Karpas-422 (cell line): ENCODE measurements at places on chromosomes 3 and 15.

DNA sequence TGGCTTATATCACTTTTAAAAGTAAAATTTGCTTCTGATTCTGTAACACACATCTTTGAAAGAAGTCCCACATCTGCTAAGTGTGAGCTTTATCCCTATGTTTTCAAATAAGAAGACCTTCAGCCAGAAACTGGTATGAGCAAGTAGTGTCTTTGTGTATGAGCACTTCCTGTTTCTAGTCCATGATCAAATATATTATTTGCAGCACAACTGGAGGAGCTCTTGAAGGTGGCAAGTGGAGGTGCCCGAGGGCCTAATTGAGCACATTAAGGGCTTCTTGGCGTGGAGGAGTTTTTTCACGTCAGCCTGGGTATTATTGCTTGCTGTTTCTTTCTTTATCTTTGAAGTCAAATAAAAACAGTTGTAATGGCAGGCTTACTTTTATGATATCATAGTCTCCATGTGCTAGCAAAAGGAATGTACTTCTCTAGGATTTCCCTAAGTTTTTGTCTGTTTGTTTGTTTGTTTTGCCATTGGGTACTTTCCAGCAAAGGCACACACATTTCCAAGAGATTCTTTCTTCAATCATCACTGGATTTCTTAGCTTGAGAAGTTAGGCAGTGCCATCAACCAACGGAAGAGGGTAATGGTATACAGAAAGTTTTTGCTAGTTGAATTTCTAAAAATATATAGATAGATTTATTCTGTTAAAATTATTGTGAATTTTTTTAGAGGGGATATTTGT is 68.1 kb downstream of the MEIS2 start:
- no peak overlapping the region for H3K27ac ChIP-seq
- peaks cover 11% of the 10 kb centered on the region for H3K36me3 ChIP-seq
- DNase-seq, result no peak
- peaks cover 49% of the 10 kb centered on the region for H3K4me1 ChIP-seq

GRCh38 chr3:5053021-5053831 is 68.9 kb upstream of the ARL8B start:
- H3K27ac ChIP-seq, result no peak overlapping the region
- no peak overlapping the region for H3K4me3 ChIP-seq
- no peaks in the 10 kb centered on the region for H3K36me3 ChIP-seq
- H3K27me3 ChIP-seq, result no peaks in the 10 kb centered on the region

- no peak overlapping the region for H3K4me3 ChIP-seq
- H3K4me1 ChIP-seq, result no peaks in the 10 kb centered on the region
- no peak overlapping the region for H3K27ac ChIP-seq
- no peaks in the 10 kb centered on the region for H3K27me3 ChIP-seq
- DNase-seq, result peak; percentile 16
Observed at GRCh38 chr3:18282507-18282906, 142.6 kb downstream of the SATB1 start.

GRCh38 chr3:181457190-181457589 is 254.5 kb upstream of the SOX2 start:
- no peak overlapping the region for H3K27ac ChIP-seq
- H3K4me3 ChIP-seq, result no peak overlapping the region
- no peaks in the 10 kb centered on the region for H3K4me1 ChIP-seq

- no peak for DNase-seq
- H3K4me3 ChIP-seq, result no peak overlapping the region
- H3K27ac ChIP-seq, result no peak overlapping the region
- H3K4me1 ChIP-seq, result no peaks in the 10 kb centered on the region
- H3K27me3 ChIP-seq, result no peaks in the 10 kb centered on the region
Observed at GRCh38 chr15:93523481-93523880, 434.5 kb upstream of the RGMA start.

DNA sequence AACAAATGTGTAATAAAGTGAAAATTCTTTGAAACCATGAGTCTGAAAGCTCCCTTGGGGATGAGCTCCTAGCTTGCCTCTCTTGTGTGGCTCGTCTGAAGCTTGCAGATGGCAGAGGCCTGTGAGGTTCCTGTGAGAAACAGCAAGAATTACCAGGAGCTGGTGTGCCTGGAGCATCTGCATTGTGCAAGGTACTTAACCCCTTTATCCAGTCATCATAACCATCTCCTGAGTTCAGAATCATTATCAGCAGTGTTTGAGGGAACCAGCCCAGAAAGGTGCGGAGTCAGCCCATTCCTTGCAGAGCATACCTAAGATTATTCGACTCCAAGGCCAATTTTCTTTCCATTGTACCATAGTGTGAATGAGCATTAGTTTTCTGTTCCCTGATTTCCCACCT is 51.7 kb upstream of the TRA2B start:
- H3K27ac ChIP-seq, result peak overlapping the region; percentile 84
- peaks cover 31% of the 10 kb centered on the region for H3K4me1 ChIP-seq

- no peak overlapping the region for H3K27ac ChIP-seq
- no peak for DNase-seq
- no peaks in the 10 kb centered on the region for H3K36me3 ChIP-seq
- H3K27me3 ChIP-seq, result no peaks in the 10 kb centered on the region
Observed at GRCh38 chr3:82378392-82378791, 616.9 kb upstream of the GBE1 start.

DNA sequence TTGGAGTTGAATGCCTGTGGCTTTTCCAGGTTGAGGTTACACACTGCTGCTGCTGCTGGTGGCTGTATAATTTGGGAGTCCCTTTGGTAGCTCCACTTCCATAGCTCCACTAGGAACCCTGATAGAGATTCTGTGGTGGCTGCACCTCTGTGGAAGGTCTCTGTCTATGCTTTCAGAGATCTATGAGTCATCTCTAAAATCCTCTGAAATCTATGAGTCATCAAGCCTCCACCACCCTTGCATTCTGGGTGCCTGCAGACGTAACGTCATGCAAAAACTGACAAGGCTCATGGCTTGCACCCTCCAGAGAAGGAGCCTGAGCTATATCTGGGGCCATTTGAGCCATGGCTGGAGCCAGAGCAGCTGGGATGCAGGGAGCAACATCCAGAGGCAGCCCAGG is 1037.0 kb upstream of the CFAP20DC start:
- H3K36me3 ChIP-seq, result no peaks in the 10 kb centered on the region
- H3K27me3 ChIP-seq, result no peaks in the 10 kb centered on the region
- H3K4me3 ChIP-seq, result no peak overlapping the region
- H3K4me1 ChIP-seq, result no peaks in the 10 kb centered on the region
- H3K27ac ChIP-seq, result no peak overlapping the region

GRCh38 chr3:16546186-16547010 is 32.9 kb upstream of the RFTN1 start:
- H3K27ac ChIP-seq, result no peak overlapping the region
- DNase-seq, result no peak
- no peaks in the 10 kb centered on the region for H3K27me3 ChIP-seq
- H3K4me1 ChIP-seq, result peaks cover 14% of the 10 kb centered on the region
- no peaks in the 10 kb centered on the region for H3K36me3 ChIP-seq

- no peak for DNase-seq
- H3K4me3 ChIP-seq, result no peak overlapping the region
- no peaks in the 10 kb centered on the region for H3K36me3 ChIP-seq
- no peak overlapping the region for H3K27ac ChIP-seq
- H3K27me3 ChIP-seq, result no peaks in the 10 kb centered on the region
Observed at GRCh38 chr3:12356996-12357395, 68.1 kb downstream of the PPARG start.

DNA sequence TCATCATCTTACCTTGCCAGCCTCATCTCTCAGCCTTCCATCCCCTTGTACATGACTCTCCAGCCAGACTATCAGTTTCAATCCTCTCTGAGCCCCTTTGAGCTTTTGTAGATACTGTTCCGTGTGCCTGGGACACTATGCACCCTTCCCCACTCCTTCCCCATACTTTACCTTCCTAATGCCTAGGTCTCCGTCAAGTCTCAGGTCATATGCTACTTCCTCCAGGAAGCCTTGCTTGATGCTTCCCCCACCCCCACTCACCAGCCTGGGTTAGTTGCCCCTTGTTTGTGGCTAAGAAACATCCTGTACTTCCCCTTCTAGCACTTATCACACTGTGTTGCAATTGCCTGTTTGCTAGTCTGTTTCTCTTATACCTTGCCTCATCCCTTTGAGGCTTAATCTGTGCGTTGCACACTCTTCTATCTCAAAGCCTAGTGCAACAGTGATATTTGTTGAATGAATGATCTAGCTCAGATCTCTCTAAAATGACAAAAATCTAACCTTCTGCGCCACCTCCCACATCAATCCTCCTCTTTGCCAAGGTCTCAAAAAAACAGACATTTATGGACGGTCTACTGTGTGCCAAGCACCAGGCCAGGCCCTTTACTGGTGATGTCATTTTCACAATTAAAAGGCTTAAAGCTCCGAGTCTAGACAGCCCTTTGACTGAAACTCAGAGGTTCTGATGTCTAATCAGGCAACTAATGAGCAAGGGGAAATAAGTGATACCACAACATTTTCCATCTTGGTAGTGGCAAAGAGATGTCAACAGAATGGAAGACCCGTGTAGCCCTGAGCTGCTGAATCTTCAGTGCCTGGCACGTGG is 6.5 kb upstream of the USP3 start:
- H3K36me3 ChIP-seq, result no peaks in the 10 kb centered on the region

DNA sequence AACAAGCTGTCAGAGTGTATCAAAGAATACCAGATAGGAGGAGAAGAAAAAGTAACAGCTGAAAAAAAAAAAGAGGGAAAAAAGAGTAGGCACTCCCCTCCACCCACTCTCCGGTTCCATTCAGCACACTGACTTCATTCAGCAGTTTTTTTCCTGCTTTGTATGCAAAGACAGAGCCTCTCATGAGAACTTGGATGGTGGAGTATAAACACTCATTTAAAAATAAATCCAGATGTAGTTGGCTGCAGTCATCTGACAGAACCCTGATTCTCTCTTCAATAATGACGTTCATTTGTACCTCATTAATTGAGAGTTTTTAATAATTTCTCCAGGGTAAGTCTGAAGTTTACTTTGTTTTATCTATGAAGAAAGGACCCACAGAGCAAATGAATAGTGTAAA is 81.0 kb downstream of the TMEM108 start:
- H3K36me3 ChIP-seq, result no peaks in the 10 kb centered on the region
- DNase-seq, result no peak
- no peaks in the 10 kb centered on the region for H3K4me1 ChIP-seq
- no peak overlapping the region for H3K27ac ChIP-seq

DNA sequence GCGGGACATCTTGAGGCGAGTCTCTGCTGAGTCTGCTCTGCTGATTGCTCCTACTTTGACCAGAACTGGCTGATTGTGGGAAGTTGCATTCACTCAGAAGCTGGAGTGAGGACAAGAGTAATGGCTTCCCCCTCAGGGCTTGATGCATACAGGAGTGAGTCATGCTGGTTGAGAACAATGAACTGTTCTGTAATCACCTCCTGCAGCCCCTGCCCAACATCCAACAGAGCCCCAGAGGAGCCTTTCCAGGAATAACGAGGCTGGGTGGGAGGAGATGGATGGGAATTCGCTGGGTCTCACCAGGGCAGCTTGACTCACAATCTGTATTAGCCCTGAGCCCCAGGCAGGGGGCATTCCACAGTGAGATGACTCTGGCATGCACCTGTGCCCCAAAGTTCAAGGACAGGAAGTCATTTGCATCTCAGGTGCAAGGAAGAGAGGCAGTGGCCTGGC is 85.0 kb downstream of the RAB11A start:
- H3K4me1 ChIP-seq, result peaks cover 5% of the 10 kb centered on the region
- no peak overlapping the region for H3K4me3 ChIP-seq
- H3K27me3 ChIP-seq, result no peaks in the 10 kb centered on the region
- no peak for DNase-seq

- no peak overlapping the region for H3K27ac ChIP-seq
- no peak overlapping the region for H3K4me3 ChIP-seq
- H3K27me3 ChIP-seq, result no peaks in the 10 kb centered on the region
- no peak for DNase-seq
Observed at GRCh38 chr3:107685383-107685782, 162.6 kb downstream of the BBX start.

DNA sequence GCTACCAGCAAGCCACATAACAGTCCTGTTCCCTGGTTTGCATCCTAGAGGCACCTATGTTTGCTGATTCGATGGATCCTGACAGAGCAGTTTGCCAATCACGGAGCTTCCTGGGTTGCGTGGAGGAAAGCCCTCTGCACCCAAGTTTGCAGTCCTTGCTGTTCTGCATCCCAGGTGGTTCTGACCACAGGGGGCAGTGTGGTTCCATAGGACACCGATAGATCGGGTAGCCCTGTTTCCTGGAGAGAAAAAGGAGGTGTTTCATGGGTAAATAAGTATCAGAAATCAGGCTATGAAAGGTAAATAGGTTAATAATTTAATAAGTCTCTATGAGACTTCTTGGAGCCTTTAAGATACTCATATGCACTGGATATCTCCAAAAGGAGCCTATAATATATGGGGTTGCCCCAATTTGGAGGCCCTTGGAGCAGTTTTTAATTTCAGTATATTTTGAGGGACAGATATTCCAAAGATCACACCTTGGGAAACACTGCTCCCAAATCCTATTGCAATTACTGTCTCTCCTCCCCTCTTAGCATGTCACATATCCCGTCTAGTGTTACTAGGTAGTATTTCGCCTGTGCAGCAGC is 194.6 kb upstream of the TPM1 start:
- no peaks in the 10 kb centered on the region for H3K36me3 ChIP-seq
- no peak overlapping the region for H3K27ac ChIP-seq
- H3K4me3 ChIP-seq, result no peak overlapping the region
- no peaks in the 10 kb centered on the region for H3K4me1 ChIP-seq

DNA sequence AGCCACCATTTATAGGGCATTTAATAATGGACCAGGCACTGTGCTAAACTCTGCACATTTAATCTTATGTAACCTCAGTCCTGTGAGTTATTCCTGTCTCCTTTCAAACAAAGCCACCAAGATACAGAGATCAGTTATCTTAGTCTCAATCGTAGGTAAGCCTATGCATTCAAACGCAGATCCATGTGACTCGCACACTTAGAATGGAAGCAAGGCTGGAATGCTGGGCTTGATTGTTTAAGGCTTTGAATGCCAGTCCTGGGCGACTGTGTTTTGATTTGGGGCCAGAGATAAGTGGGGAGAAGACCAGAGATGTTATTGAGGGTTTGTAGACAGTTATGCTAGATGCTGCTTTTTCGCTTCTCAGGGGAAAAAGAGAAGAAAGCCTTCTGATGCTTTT is 22.2 kb downstream of the MED12L start:
- H3K27ac ChIP-seq, result no peak overlapping the region
- DNase-seq, result no peak
- H3K4me3 ChIP-seq, result no peak overlapping the region
- no peaks in the 10 kb centered on the region for H3K36me3 ChIP-seq
- H3K4me1 ChIP-seq, result no peaks in the 10 kb centered on the region

DNA sequence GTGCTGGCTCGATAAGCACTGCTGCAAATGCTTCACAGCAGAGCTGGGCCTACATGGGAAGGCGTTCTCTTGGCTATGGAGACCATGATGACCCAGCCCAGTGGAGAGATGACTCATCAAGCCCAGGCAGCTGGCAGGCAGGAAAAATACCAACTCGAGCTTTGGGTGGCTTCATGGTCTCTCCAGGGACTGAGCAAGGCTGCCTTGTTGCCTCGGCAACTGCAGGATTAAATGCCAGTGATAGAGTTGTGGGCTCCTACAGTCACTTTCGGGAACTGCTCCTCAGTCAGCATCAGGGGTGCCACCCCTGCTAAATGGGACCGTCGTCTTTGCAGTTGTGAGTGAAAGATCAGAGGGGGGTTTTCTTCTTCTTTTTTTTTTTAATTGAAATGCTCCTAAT is 54.6 kb upstream of the MYZAP start:
- no peak overlapping the region for H3K4me3 ChIP-seq
- DNase-seq, result no peak
- H3K4me1 ChIP-seq, result no peaks in the 10 kb centered on the region
- no peaks in the 10 kb centered on the region for H3K27me3 ChIP-seq
- no peak overlapping the region for H3K27ac ChIP-seq
